ENCODE measurements at places on chromosomes 13 and 19. TPM values are rescaled to one million over a fixed set of nuclear protein-coding genes. Genes with fewer than 3 reads are reported as not detected.

NPAS1 gene
- total RNA-seq, result 5.6 TPM

TLE2 gene
- total RNA-seq, result 0.58 TPM

HIF3A gene
- total RNA-seq, result under 0.01 TPM

GIPR gene
- 0.38 TPM for total RNA-seq

MBOAT7 gene
- total RNA-seq, result 48.3 TPM

ZNF382 gene
- 3.8 TPM for total RNA-seq

CRYL1 gene
- total RNA-seq, result 19.2 TPM

TMEM147 gene
- total RNA-seq, result 98.7 TPM

SIGLECL1 gene
- total RNA-seq, result not detected

FAM216B gene
- not detected for total RNA-seq

ICAM3 gene
- 12.1 TPM for total RNA-seq

FUT3 gene
- not detected for total RNA-seq

Measured in regular cardiac myocyte (primary cell).